GF-D8 (cell line): ENCODE measurements at places on chromosomes 6 and 20.

- DNase-seq = no peak
Observed at GRCh38 chr6:136604928-136605510, 54.8 kb upstream of the MAP7 start.

- DNase-seq = no peak
Observed at GRCh38 chr6:163098827-163099479, 315.6 kb upstream of the QKI start.

DNA sequence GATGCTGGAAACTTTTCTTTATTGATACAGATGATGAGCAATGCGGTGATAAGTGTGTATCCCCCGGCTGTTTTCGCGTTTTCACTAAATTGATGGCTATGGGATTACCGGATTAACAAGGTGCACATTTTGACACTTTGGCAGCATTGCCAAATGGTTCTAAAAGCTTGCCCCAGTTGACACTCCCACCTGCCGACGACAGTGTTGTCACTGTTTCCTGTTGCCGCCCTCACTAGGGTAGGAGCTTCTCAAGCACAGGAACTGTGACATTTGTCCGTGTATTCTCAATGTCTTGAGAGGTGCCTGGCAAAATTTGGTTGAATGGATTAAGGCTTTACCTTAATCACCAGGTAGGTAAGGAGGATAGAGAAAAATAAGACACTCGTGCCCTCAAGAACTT lies 9.8 kb upstream of the MAPK13 start:
- peak; percentile 27 for DNase-seq

DNA sequence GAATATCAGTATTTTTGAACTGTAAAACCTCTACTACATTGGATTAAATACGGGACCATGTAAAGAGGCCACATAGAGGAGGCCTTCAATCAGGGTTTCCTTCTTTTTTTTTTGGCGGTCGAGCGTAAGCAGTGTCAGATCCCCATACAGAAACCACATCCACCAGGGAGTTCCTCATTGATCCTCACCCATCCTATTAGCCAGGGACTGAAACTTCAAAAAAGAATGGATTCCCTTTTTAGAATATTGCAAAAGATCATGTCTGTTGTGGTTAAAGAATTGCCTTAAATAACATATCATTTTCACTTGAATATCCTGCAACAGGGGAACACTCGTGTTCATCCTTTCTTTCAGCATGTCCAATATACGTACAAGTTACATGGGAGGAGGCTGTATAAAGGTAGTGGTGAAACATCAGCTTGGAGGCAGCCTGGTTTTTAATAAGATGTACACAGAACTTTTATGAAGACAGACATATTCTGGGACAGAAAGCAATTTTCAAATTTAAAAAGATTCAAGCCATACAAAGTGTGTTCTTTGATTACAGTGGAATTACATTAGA lies 96.1 kb downstream of the PPP1R14C start:
- no peak for DNase-seq

GRCh38 chr20:10609276-10609675 lies 64.5 kb downstream of the JAG1 start:
- DNase-seq = no peak

DNA sequence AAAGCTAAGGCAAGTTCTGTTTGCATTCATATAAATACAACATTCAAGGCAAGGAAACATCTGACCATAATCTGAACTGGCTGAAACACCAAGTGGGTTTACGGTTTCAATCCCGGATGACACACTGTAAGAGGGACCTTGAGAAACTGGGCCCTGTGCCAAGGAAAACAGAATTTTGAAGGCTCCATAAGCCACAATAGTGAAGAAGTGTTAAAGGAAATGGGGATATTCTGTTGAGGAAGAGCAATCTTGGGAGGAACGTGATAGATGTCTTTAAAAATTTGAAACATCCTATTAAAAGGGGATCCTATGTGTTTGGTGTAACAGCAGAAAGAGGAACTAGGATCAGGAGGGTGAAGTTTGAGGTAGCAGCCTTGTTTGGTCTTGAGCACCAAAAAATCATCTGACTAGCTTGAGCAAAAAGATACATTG lies 82.4 kb upstream of the TAB2 start:
- peak; percentile 29 for DNase-seq

- DNase-seq = no peak
Observed at GRCh38 chr6:167481307-167481926, 156.5 kb downstream of the TTLL2 start.

GRCh38 chr6:34530753-34531365 lies 25.3 kb downstream of the SPDEF start:
- no peak for DNase-seq

DNA sequence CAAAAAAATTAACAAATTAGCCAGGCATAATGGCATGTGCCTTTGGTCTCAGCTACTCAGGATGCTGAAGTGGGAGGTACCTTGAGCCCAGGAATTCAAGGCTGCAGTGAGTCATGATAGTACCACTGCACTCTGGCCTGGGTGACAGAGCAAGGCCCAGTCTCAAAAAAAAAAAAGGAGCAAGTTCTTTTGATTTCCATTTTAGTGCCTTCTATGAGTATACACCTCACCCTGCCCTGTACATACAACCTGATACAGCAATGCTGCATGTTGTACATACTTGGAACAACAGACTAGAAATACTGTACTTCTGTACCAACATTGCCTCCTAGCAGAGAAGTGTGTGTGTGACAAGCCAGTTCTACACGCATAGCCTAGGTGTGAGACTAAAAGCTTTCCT lies 97.3 kb upstream of the CARMIL1 start:
- DNase-seq = no peak

- DNase-seq = no peak
Observed at GRCh38 chr20:23024701-23025100, 10.4 kb upstream of the SSTR4 start.

DNA sequence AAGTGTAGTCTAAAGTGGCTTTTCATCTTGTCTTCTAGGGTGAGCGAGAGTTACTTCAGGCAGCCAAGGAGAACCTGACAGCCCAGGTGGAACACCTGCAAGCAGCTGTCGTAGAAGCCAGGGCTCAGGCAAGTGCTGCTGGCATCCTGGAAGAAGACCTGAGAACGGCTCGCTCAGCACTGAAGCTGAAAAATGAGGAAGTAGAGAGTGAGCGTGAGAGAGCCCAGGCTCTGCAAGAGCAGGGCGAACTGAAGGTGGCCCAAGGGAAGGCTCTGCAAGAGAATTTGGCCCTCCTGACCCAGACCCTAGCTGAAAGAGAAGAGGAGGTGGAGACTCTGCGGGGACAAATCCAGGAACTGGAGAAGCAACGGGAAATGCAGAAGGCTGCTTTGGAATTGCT lies 27.1 kb downstream of the C20orf173 start:
- DNase-seq = peak; percentile 29

- no peak for DNase-seq
Observed at GRCh38 chr6:135740580-135740979, 110.9 kb upstream of the PDE7B start.

GRCh38 chr6:169824021-169824420 lies 72.6 kb downstream of the ERMARD start:
- no peak for DNase-seq

GRCh38 chr6:137904822-137905617 lies 38.0 kb downstream of the TNFAIP3 start:
- no peak for DNase-seq

DNA sequence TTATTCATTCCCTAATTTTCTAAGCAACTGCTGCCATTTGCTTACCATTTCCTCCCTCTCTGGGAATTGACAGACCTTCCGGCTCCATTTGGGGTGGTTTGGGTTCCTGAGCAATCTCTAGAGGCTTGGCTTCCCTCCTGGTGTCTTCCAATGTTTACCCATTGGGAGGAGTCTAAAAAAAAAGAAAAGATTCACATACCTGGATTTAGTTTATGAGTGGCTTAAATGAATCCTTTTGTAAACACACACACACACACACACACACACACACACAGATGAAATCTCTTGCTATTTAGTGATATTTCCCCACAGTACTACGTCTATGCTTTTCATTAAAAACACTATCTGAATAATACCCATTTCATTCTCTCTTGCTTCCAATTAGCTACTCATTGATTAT lies 48.3 kb upstream of the TRAF3IP2 start:
- DNase-seq = no peak

DNA sequence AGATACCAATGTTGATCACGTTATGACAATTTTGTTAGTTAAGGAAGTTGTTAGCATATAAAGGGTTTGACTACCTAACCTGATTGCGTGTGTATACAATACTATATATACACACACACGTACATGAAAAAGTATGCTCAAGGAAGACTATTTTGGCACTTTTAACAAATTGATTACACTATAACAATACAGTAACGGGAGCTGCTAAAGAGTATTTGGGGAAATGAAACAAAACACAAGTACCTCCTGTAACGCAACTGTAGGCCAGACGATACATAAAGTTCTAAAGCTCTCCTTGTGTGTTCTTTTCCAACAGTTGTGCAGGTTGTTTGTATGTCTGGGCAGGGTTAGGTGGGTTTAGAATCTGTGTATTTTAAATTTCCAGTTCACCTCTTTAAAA lies 98.7 kb downstream of the PLEKHG1 start:
- DNase-seq = no peak

DNA sequence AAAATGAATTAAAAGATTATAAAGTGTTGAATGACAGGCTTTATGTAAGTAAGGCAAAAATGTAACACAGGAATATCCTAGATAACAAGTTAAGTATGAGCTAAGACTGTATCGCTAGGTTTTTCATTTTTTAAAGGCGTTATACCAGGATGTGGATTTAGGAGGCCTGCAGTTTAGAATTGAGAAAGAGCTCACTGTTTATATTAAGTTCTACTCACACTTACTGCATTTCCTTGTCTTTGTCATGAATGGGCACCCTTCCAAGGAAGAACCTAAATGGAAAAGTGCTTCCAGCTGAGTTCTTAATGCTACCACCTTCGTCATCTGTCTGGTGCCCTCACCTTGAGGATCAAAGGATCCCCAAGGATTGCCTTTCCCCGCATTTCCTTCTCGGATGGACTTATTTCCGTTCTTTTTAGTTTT lies 148.7 kb downstream of the SOX4 start:
- no peak for DNase-seq

DNA sequence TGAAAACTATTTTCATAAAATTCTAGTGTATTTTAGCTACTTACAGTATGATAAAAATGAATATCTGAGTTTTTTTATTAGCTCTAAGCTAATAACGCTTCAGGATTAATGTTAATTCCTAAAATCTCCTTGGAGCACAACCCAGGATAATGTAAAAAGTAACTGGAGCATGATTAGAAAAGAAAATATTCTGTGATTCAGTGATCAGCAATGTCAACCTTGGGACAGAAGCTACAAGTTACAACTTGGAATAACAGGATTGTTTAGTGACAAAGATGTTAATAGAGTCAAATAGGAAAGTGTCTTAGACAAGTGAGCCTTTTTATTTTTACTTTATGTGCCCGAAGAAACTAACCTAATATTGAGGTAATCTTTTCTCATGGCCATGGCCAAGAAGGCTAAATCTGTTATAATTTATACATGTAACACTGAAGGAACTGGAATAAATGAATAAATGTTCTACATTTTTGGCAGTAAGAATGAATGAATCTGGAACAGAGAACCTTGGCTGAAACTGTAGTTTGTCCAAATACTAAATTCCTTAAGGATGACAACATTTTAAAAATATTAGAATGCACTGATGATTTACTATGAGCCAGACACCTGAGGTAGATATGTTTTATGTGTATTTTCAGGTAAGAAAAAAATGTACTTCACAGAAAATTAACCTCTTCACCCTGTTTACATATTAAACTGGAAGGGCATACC lies 994.0 kb downstream of the GRIK2 start:
- DNase-seq = no peak

DNA sequence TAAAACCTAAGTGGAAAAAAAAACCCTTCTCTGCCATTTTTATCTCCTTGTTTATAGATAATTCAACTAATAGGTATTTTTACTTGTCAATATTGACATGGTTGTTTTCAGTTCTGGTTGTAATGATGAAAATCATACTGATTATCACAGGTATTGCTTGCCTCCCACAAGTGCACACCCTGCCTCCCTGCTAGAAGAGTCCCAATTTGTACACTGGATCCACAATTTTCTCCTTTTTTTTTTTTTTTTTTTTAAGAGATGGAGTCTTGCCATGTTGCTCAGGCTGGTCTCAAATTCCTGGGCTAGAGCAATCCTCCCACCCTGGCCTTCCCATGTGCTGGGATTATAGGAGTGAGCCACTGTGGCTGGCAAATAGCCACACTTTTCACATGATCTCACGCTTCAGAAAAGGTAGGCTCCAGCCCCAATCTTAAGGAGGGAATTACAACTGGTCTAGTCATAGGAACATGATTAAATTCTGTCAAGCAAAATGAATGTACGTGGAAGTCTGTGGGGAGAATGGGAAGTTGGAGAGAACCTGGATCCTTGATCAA lies 12.3 kb downstream of the DYNLT2 start:
- DNase-seq = no peak

- DNase-seq = no peak
Observed at GRCh38 chr6:159959976-159960384, 8.9 kb upstream of the IGF2R start.

- no peak for DNase-seq
Observed at GRCh38 chr6:163708466-163708865, 293.9 kb downstream of the QKI start.
